ENCODE measurements at places on chromosomes 4 and X.
A peak's percentile ranks its signal among the peaks of the same experiment; 100 is the strongest.

GRCh38 chr4:2364654-2365053 lies 53.8 kb downstream of the ZFYVE28 start:
- no peak for DNase-seq

GRCh38 chr4:16072168-16072567 lies 11.7 kb downstream of the PROM1 start:
- no peak for DNase-seq

GRCh38 chr4:185513489-185514181 lies 21.7 kb downstream of the PDLIM3 start:
- no peak for DNase-seq

DNA sequence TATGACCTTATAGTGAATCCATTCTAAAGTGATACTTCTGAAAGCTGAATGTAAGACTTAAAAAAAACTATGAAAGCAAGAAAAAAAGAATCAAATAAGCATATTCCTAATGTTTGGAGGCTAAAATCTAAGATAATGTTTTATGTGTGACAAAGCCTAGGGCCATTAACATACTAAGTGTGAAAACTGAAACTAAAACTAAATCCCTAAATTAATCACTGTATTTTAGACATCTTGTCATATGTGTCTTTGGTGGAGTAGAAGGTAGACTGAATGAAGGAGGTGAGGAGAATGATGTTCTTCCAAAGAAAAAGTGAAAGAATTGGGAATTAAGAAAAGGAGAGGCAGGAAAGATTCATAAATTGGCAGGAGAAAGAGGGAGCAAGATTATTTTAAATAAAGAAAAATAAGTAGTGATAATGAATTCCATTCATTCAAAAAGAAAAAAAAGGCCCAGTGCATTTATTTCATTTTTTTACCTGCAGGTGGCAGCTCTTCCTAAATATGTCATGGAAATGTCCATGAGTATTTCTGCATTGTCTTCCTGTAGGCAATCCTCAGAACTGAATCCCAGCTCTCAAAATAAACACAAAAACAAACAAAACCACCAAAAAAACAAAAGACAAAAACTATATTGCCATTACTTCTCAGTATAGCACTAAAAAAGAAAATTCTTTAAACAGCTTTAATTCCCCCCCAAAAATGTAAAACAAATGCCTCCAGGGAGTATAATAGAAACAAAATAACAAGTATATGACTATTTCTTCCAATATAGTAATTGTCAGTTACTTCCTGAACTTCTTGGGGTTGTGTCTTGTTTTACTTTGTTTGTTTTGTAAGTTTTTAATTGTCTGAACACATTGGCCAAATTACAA lies 17.0 kb upstream of the AP1AR start:
- DNase-seq = no peak

- no peak for DNase-seq
Measured at GRCh38 chr4:38367642-38368174, 296.3 kb upstream of the KLF3 start.

DNA sequence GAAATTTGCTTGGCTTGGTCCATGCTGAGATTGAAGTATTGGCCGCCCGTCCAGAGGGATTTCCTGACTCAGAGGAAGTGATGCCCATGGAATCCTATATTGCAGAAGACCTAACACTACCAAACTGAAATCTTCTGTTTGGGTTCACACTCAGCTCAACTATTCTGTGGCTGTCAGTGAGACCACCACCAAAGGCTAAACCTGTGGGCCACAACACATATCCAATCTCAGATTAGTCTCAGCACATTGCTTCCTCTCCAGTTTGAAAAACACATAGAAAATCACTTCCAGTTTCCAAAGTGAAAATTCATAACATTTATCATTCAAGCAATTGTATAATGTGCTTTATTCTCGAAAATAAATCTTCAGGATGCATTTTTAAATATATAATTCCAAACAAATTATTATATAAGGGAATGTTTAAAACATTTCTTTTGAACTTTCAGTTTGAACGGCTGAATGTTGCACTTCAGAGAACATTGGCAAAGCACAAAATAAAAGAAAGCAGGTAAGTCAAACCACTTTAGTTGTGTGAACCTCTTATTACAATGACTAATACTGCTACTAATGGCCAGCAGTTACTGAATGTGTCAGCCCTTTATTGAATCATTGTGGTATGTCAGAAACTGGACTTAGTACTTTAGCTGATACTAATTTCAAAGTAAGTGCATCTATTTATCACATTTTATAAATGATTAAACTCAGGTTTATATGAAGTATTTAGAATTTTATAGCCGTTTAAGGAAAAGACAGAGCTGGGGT lies 37.0 kb downstream of the GUCY1A1 start:
- DNase-seq = no peak

GRCh38 chrX:46029777-46030176 lies 515.4 kb downstream of the ZNF674 start:
- no peak for DNase-seq

- no peak for DNase-seq
Measured at GRCh38 chrX:30183554-30183953, 31.8 kb upstream of the MAGEB2 start.

- DNase-seq = no peak
Measured at GRCh38 chr4:76188557-76188956, 25.1 kb downstream of the SCARB2 start.

GRCh38 chr4:123877551-123877950 lies 481.0 kb downstream of the SPRY1 start:
- DNase-seq = no peak

DNA sequence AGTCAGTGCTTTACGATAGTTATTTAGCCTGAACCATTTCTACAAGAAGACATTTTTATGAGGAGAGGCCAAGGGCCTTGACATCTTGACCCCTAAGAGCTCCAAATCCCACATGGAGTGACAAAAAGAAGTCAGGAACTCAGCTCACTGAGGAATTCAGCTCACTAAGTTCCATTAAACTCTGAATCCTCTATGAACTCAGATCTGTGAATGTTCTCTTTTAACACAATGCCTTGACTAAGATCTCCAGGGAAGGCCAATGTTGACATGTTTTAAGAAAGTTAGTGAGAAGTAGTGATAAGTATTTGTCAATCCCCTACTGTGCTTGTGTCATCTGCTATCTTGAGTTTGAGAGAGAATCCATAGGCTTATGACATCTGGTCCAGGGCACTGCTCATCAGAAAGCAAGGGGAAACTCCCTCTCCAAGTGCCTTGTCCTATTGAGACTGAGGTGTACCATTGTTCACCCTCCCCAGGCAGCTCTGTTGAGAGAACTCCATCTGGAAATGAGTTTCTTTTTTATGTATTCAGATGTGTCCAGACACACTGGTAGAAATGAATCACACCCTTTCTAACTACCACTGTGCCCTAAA lies 68.7 kb upstream of the PCDH19 start:
- no peak for DNase-seq

GRCh38 chr4:26088433-26088928 lies 174.5 kb downstream of the SMIM20 start:
- peak; percentile 72 for DNase-seq

GRCh38 chrX:20515841-20516461 lies 249.2 kb upstream of the RPS6KA3 start:
- peak; percentile 59 for DNase-seq

GRCh38 chrX:129678614-129679195 lies 23.9 kb upstream of the APLN start:
- no peak for DNase-seq

DNA sequence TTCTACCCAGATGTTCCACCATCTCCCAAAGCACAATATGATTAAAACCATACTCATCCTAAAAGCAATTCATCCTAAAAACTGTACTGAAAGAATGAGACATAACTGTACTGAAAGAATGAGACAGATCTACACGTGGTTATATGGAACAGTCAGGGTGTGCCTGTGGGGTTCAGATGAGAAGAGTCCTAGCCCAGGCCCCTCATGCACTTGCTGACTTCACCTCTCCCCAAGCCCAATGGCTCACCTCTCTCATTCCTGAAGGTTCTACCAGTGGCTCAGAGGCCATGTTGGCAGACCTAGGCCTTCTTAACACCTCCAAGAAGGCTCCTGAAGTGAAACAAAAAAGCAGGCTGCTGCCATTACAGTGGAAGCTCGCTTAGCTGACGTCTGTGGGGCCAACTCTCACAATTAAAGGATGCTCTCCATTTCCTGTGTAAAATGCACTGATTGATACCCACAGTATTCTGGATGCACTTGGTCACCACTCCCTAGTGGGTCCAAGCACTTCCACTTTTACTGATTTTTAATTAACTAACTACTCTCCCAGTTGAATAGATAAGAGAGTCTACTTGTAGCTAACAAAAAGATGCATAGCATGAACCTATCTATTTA lies 3.8 kb downstream of the PLAC1 start:
- DNase-seq = no peak

GRCh38 chr4:181646864-181647263 lies 596.3 kb upstream of the TENM3 start:
- DNase-seq = no peak

- DNase-seq = no peak
Measured at GRCh38 chr4:166039822-166040221, 166.8 kb downstream of the TLL1 start.

GRCh38 chr4:127469959-127470809 lies 162.6 kb upstream of the INTU start:
- no peak for DNase-seq

DNA sequence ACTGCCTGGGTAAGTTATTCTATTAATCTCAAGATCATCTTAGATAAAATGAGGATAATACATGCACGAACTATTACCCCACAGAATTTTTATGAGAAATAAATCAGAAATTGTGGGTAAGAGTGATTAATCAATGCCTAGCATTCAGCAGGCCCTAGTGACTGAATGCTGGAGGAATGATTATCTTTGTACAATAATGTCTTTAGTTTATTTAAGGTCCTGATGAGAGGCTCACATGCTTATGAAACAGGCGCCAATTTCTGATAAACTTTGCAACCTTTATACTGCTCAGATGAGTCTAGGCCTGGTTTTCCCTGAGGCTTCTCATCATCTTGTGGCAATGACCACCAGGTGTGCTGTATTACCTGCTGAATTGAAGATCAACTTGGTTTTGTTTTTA lies 27.8 kb upstream of the BMP2K start:
- no peak for DNase-seq

DNA sequence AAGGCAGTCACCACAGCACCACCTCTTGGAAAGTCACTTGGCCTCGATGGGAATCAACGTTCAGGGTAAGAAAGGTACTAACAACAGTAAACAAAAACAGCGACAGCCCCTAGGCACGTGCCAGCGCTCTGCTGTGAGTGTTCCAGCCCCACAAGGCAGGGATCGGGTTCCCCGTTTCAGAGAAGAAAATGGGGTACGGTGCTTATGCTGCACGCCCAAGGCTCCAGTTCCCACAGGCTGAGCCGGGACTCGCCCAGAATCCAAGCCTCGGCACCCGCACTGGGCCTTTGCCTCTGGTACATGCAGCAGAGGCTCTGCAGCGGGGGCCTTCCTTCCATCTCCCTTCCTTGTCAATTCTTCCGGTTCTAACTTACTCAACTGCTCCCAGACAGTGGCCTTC lies 37.3 kb downstream of the WDR1 start:
- DNase-seq = no peak
